ENCODE measurements at places on chromosomes 5 and 9.
A peak's percentile ranks its signal among the peaks of the same experiment; 100 is the strongest.

DNA sequence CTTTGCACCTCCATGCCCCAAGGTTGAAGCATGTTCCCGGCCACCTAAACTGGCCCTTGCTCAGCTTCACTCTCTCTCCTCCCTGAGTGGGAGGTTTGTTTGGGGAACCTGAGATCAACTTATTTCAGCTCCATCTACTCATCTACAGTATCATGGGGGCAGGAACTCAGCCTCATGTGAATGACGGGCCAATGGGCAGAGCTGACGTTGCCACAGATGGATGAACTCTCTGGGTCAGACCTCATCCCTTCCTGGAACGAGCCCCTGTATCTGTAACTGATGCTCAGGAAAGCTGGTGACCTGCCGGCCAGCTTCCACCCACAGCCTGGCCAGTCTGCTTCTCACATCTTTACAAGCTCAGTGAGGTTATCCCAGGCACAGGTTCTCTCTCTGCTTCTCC, 369.6 kb downstream of the IRX2 start:
- DNase-seq, result no peak

- no peak for DNase-seq
Observed at GRCh38 chr9:135502873-135503321, 2.4 kb downstream of the MRPS2 start.

- peak; percentile 39 for DNase-seq
Observed at GRCh38 chr9:95505717-95506427, 10.9 kb downstream of the PTCH1 start.

DNA sequence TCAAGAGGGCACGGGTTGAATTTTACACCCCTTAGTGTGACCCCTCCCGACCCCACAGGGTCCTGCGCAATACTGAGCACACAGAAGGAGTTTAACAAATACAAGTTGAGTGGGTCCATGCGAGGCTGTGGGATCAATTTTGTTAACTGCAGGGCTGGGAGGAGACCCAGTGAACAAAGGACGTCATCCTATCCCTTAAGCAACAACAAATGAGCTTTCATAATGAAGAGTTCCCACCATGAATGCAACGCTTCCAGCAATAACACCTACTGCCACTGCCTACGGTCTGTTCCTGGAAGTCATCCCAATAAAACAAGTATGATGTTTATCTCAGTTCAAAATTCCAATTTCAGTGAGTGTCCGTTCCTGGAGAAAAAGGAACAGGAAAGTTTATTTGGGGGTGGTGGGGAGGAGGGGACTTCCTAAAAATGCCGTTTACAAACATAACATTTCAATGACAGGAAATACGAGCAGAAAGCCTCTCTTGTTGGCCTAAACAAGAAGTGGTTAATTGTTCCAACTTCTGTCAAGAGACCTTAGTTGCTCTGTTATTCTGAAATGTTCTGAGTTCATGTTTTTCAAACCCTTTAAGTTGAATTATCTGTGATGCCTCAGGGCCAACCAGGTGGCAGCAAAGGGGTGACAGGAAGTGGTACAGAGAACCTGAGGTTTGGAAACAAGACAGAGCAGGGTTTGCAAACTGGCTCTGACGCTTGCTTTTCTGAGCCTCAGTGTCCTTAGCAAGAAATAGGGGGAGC, 65.8 kb upstream of the PLPP6 start:
- no peak for DNase-seq

GRCh38 chr9:4519604-4520003, 29.3 kb downstream of the SLC1A1 start:
- DNase-seq, result no peak

- no peak for DNase-seq
Observed at GRCh38 chr9:20417373-20418080, 204.8 kb downstream of the MLLT3 start.

DNA sequence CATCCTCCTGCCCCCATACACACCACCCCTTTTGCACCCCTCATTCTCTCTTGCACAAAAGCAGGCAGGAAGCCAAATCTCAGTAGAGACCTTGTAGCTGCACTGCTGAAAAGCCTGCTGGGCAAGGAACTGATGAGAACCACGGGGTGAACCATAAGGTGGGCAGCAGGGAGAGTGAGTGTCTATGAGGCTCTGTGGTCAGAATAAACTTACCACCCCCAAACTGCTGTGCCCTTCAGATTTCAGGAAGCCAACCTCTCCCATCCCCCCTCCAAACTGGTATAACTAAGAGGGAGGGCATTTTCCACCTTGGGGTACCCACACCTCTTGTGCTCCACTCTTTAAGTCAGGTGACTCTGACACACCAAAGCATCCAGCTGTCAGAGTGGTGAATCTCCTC, 471.4 kb downstream of the SPOCK1 start:
- DNase-seq, result no peak

All from skeletal muscle cell (primary cell).